ENCODE measurements at places on chromosomes 3 and 15.

DNA sequence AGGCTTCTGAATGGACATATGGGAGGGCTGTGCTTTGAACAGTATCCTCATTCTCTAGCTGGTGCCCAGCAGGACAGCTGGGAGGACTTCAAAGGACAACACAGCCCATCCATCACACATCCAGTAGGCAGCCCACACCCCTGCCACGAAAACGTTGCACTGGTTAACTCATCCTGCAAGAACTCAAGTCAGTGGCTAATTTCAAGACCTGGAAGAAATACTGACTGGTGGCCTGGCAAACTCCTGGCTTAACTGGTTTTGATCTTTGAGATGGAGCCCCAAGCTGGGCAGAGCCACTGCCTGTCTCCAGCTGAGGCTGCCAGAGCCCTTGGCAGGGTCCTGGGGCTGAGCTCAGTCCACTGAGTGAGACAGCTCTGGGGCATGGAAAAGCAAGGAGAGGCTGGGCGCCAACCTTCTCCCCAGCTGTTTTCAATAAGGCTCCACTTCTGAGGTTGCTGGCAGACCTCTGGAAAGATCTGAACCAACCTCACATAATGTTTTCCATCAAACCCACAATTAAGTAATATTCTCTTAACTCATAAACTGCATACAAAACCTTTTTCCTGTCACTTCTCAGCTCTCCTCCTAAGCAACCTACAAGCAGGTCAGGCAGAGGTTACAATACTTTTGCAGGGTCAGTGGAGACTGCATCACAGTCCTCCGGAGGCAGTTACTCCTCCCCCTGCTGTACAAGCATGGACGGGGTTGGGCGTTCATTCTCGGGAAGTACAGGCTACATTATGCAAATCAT lies 110.3 kb downstream of the MYLK start:
- DNase-seq = no peak

- DNase-seq = no peak
Observed at GRCh38 chr15:29437888-29438702, 168.5 kb upstream of the NSMCE3 start.

DNA sequence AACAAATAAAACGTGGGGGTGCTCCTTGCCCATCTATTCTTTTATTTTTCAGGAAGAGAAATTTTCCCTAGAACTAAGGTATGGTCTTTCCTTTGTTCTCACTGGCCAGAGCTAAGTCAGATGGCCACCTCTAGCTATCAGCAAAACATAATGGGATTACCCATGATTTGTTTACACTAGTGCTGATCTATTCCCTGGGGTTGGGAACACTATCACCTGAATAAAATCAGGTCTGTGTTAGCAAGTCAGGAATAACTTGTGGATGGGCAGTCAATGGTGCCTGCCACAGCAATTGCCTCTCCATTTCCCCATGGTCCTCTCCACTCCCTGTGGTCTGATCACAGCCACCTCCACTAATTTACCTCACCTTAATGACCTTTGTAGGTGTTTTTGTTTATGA lies 181.7 kb upstream of the CADPS start:
- no peak for DNase-seq

DNA sequence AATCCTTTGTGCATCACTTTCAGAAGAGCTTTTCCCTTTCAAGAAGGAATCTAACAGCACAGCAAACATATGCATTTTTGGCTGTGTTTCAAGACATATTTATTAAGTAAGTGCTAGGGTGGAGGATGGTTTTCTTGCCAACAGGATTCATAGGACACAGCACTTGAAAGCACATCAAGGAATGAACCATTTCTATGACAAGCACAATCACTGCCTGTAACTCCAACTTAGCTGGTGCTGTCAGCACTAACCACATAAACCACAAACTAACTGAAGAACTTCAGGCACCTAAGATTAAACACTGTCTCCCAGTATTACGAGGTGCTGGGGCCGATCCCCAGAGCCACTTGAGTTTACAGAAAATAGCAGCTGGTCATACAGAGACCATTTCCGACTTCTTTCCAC lies 35.4 kb upstream of the SPRED1 start:
- no peak for DNase-seq

- DNase-seq = no peak
Observed at GRCh38 chr3:33834096-33834453, 35.6 kb downstream of the PDCD6IP start.

GRCh38 chr3:139394116-139394515 lies 4.7 kb upstream of the COPB2 start:
- no peak for DNase-seq

Measured in liver (tissue), 10 donors.